Right forelimb (tissue), 1 donor: ENCODE measurements at places on chromosomes 3 and 15.

GRCh38 chr3:141387516-141387915, 19.2 kb downstream of the ZBTB38 start:
- DNase-seq = no peak

- no peak for DNase-seq
Observed at GRCh38 chr3:97816811-97817210, 5.0 kb upstream of the CRYBG3 start.

GRCh38 chr3:195416795-195417194, 26.0 kb downstream of the ACAP2 start:
- DNase-seq = no peak

DNA sequence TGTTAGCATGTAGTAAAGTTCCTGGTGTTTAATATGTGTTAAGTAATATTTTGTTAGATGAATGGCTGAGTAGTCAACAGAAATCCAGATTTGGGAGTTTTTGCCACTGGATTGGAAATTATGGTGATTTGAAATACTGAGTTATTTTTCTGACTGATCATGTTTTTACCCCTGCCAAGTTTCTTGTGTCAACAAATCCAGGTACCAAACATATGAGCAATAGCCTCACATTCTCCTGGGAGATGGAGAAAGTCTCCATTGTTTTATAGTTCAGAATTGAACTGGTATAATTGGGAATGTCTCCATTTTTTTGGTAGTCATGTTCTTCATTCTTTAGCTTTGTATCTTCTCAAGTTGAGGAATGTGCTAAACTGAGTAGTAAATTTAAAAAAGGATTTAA, 767.2 kb upstream of the LMCD1 start:
- DNase-seq = no peak

DNA sequence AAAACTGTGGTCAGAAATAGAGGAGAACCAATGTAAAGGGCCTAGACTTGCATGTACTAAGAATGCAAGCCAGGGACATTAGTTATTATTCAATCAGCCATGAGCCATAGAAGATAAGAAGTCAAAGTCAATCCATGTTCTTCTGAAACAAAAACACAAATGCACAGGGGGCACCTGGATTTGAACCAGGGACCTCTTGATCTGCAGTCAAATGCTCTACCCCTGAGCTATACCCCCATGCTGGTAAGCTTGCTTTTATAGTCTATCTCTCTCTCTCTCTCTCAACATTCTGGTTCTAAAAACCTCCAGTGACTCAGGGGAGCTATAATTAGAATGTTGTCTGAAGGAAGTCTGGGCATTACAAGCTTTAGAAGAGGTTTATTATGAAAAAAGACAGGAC, 85.6 kb upstream of the ACP3 start:
- no peak for DNase-seq

DNA sequence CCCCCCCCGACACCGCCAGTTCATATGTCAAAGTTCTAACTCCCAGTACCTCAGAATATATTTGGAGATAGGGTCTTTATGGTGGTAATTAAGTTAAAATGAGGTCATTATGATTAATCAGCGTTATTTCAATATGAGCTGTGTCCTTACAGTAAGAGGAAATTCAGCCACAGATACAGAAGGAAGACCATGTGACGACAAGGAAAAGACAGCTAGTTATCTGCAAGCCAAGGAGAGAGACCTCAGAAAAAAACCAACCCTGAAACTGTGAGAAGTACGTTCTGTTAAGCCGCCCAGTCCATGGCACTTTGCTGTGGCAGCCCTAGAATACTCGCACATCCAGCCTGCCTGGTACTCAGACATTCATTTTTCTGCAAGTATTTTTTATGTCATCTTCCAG, 62.3 kb upstream of the ARL8B start:
- DNase-seq = no peak

DNA sequence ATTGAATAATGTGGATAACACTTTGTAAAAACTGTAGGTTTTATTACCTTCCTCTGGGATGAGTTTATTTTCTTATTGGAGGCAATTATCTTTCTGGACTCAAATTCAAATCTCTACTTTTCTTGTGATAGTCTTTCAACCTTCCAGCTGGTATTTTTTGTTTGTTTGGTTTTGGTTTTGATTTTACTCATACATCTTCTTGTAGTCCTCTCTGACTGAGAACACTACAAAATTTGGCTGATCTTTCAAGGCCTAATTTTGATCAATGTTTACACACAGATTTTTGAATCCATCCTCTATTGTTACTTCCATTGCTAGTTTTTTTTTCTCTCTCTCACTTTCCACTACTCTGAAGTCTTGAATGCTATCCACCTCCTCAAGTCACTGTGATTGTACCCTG, 303.8 kb upstream of the NECTIN3 start:
- no peak for DNase-seq

DNA sequence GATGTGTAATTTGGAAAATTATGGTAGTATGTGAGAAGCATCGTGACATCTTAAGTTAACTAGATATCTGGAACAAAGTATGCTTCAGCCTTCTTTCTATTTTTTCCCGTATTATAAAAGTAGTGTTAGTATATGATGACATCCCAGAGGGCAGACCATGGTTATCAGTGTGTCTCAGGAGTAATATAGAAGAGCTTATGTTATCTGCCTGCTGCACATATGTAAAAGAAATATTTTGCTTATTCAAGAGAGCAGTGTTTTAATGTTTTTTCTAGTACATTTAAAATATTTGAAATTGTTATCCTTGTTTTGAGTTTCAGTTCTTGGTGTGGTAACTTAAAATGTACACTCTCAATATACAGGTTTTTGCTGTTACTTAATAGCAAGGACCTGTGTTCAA, 24.1 kb downstream of the PLCL2 start:
- no peak for DNase-seq

DNA sequence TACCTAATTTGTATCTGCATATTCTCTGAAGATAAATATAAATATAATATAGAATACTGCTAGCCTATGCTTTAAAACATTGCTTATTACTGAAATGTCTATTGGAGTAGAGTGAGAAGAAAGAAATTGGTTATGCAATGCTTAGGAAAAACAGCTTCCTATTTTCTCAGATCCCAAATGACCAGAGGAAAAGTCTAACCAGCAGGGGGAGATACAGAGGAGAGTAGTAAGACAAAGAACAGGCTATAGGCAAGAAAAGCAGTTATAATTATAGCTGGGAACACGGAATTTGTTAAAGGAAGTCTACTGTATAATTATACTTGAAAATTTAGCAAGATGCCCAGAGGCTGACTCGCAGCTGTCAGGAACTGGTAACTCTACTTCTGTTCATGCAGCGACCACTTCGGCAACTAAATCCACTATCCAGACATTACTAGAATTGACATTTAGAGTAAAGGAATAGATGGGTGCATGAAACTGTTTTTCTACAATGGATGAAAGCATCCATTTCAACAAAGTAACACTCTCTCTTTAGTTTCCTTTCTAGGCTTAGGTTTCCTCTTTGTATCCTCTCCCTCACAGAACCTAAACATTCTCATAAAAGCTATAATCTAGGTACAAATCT, 97.2 kb downstream of the TBC1D5 start:
- DNase-seq = no peak

GRCh38 chr15:86235667-86236066, 156.0 kb downstream of the AGBL1 start:
- no peak for DNase-seq

GRCh38 chr15:60423537-60423936, 25.8 kb upstream of the ANXA2 start:
- DNase-seq = no peak

DNA sequence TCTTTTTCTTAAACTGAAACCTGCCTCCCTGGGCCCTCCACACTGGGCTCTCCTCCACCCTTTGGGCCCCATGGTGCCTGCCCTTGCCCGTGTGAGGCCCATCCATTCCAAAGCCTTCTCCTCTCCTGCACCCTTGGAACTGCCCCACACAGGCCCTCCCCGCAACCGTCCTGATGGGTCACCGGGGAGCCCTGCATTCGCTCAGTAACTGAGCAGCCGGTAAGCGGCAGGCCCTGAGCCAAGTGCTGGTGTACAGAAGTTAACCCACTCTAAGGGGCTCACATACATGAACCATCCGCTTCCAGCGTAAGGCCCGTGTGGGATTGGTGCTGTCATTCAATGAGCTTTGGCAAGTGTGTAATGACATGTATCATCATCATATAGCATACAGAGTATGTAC, 5.4 kb upstream of the LRRC15 start:
- no peak for DNase-seq

DNA sequence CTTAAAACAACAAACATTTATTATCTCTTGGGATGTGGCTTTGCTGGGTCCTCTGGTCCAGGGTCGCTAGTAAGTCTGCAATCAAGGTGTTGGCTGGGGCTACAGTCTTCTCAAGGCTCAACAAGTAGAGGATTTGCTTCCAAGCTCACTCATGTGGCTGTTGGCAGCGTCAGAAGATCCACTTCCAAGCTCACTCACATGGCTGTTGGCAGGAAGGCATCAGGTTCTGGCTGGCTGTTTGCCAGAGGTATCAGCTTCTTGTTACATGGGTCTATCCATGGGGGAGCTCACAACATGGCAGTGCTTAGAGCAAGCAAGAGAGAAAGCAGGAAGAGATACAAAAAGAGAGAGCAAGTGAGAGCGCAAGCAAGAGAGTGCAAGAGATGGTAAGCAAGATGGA, 15.0 kb upstream of the BNC1 start:
- no peak for DNase-seq

DNA sequence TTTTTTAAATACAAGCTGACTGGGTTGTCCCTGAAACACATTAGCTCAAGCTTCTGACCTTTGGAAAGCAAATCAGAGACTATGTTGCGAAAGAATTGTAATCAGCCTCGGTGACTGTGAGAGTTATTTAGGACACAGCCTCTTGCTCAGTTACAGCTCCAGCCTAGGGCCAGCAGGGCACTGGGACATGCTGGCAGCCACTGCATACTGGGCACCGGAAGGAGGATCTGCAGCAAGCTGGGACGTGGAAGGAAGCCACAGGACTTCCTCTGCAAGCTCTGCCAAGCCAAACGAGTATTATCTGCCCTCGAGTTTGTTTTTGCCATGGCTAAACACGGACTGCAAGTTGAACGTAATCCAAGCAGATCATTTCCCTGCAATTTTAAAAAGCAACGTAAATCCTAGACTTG, 24.4 kb upstream of the COPG1 start:
- DNase-seq = peak; percentile 59

DNA sequence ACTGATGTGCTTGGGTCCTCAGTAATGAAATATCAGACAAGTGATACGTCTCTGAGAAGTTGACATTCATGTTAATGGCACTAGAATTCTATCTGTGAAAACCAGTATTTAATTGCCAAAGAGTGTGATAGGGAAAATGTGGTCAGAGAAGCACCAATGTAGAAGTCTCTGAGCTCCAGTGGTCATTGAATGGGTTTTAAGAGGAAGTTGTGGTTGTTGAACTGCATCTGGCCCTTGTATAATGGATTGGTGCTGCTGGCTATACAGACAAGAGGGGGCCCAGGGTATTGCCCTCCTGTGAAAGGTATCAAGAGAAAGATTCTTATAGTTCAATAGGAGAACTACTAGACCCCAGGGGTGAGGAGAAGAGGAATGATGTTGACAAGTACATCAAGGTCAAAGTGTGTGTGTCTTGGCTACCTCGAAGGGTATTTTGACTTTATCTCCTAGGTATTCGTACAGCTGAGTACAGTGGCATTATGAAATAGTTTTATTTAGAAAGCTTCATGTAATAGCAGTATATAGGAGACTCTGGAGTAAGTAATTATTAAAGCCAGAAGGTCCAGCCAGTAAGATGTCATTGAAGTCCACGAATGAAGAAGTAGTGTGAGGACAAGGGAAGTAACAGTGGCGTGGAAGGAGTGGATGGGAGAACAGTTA, 47.1 kb downstream of the CHD2 start:
- no peak for DNase-seq

- no peak for DNase-seq
Observed at GRCh38 chr15:84832448-84833040, 15.4 kb downstream of the ALPK3 start.

DNA sequence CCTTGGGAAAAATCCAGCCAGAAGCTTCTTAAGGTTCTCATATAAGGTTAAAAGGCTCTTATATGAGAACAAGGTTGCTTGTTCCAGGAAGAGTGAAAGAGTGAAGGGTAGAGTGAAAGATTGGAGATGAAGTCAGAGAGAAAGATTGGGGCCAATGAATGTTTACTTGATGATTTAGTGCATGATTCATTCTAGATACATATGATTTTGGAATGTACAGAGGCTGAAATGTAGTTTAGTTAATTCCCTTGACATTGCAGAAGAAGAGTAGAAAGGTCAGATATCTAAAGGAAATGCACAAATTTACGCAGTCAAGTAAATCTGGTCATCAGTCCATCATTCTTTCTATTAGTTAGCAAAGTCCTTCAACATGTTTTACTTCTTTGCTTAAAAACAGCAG, 619.8 kb upstream of the ZNF717 start:
- DNase-seq = no peak

- DNase-seq = peak; percentile 51
Observed at GRCh38 chr3:66039590-66039887, 821 bp upstream of the MAGI1 start.

GRCh38 chr3:186385856-186386602, 24.0 kb upstream of the DGKG start:
- DNase-seq = no peak

DNA sequence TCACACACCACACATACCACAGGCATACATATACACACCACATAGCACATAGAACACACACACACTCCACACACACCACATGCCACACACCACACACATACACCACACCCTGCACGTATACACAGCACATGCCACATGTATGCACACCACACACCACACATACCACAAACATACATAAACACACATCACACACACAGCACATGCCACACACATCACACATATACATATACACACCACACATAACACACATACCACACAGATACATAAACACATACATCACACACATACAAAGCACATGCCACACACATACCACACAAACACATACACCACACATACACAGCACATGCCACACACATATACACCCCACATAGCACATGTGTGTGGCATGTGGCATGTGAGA, 171.1 kb downstream of the OR4M2 start:
- no peak for DNase-seq

GRCh38 chr3:77014226-77014625, 25.7 kb upstream of the ROBO2 start:
- no peak for DNase-seq

DNA sequence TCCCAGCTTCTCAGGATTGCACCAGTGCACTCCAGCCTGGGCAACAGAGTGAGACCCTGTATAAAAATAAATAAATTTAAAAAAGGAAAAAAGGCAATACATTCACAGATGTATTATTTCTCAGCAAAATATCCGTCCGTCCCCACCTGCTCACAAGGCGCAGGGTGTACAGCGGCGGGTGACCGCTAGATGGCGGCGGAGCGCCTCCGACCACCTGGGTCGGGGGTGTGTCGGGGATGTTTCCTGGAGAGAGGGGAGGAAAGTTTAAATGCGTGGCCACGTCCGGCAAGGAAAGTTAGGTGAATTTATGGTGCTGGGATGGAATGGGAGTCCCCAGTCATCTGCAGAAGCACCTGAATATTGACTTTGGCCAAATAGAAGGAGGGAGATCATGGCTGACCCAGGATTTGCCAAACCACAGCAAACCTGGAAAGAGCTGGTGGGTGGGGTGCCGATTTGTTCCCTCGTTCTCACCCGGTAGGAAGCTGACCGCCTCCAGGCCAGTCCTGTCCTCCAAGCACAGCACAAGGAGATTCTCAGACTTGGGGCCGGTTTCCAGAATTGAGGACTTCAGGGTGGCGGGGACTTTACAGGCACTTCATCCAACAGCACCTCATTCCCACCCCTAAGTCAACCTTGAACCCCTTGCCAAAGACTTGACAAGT, 88.3 kb downstream of the TMEM266 start:
- peak; percentile 83 for DNase-seq
